Panc1 (cell line): ENCODE measurements at places on chromosomes 16 and 17. TPM values are rescaled to one million over a fixed set of nuclear protein-coding genes. Genes with fewer than 3 reads are reported as not detected.

DNA sequence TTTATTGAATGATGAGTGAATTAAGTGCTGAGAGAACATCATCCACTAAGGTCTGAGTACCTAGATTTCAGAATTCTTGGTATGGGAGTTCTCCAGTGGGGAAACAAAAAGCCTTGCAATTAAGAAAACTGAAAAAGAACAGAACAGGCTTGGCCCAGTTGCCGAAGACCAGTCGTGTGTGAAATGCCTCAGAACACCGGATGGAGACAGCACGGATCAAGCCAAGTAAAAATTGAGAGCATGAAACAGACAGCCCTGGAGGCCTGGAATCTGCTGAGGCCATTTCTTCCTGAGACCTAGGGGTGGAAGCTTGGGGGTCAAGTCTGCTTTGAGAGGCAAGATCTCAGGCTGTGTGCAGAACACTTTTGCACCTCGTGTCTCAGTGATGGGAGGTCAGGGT lies 43.3 kb downstream of the GRIN2A start:
- no peaks in the 10 kb centered on the region for H3K4me1 ChIP-seq
- no peak overlapping the region for H3K27ac ChIP-seq
- no peak for DNase-seq
- H3K27me3 ChIP-seq, result no peaks in the 10 kb centered on the region

GRCh38 chr16:51035711-51036110 lies 115.4 kb downstream of the SALL1 start:
- no peaks in the 10 kb centered on the region for H3K27me3 ChIP-seq
- no peak overlapping the region for H3K27ac ChIP-seq
- H3K4me1 ChIP-seq, result no peaks in the 10 kb centered on the region
- no peak for DNase-seq
- H3K4me3 ChIP-seq, result no peak overlapping the region
- H3K36me3 ChIP-seq, result no peaks in the 10 kb centered on the region

DNA sequence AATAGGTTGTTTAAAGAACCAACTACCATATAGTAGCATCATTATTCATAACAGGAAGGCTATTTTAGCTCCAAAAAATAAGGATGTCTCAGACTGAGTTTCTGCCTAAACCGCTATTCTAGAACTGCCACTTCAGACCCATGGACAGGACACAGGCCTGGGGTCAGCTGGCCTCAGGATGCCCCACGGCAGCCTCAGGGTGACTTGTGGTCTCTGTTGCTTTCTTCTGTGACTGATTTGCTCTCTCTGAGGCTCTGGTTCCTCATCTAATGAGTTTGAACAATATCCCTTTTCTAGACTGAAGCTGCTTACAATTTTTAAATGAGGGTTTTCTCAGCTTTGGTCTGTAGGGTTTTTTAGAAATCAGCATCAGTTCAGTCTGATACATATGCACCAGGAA lies 31.8 kb upstream of the IRF8 start:
- H3K27ac ChIP-seq, result no peak overlapping the region
- DNase-seq, result no peak
- H3K27me3 ChIP-seq, result peaks cover 2% of the 10 kb centered on the region; the same call in 1 of the 2 replicates
- no peak overlapping the region for H3K4me3 ChIP-seq
- H3K36me3 ChIP-seq, result no peaks in the 10 kb centered on the region
- H3K4me1 ChIP-seq, result no peaks in the 10 kb centered on the region

DNA sequence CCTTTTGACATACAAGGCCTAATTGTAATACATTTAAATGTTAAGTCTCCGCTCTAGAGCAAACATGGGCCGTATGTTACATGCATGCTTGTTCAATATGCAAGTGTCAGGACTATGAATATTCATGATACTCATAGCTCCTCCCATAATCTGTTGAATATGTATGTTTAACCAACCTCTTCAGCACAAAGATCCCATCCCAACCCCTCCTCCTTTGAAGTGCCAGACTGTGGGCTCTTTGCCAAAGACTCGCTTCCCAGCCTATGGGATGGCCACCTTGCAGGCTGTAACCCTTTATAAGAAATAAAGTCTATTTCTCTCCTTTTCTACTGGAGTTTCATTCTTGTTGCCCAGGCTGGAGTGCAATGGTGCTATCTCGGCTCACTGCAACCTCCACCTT lies 156.2 kb downstream of the ABCC12 start:
- H3K36me3 ChIP-seq, result no peaks in the 10 kb centered on the region; the same call in 1 of the 2 replicates
- no peaks in the 10 kb centered on the region for H3K4me1 ChIP-seq
- no peaks in the 10 kb centered on the region for H3K27me3 ChIP-seq
- no peak overlapping the region for H3K4me3 ChIP-seq
- DNase-seq, result no peak

DNA sequence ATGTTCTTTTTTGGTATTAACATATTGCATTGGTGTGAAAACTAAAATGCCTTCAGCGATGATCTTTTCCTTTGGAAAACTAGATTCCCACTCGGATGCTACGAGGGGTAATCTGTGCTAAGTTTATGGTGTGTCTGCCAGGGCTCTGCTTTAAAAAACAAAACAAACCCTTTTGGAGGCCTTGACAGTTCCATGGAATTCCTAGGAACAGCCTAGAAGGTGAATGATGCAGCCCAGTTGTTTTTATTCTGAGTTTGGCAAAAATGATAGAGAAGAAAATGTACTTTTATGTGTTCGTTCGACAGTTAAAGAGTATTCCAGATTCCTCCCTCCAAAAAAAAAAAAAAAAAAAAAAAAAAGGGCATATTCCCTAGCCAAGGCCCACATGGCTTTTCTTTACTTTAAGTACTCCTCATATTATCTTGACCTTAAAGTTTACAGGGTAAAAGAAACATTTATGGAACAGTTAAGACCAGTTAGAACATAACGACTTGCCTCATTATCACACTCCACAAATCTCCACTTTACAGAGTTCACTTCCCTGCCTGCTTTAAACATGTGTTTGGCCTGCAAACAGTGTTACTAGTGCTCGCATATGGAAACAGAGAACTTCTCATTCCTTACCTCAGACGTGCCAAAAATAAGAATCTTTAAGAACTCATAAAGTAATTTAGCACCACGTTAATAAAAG lies 159.1 kb downstream of the WWOX start:
- no peak for DNase-seq
- no peak overlapping the region for H3K4me3 ChIP-seq
- H3K27ac ChIP-seq, result peak overlapping the region; percentile 61; the same call in 1 of the 2 replicates
- H3K4me1 ChIP-seq, result peaks cover 6% of the 10 kb centered on the region
- H3K36me3 ChIP-seq, result no peaks in the 10 kb centered on the region

DNA sequence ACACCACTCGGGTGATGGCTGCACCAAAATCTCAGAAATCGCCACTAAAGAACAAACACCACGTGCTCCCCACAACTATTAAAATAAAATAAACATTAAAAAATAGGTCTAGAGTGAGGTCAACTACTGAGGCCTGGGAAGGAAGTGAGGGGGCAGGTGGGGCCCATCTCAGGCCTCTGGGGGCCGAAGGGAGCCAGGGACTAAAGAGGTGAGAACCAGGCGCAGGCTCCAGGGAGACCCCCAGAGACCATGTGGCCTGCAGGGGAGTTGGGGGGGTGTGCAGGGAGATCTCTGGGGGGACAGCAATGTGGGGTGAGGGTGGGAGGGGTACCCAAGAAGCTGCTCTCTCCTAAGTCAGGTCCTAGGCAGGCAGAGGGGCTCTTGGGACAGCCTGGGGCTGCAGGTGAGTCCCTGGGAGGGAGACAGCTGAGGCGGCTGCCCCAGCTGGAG lies 111.3 kb upstream of the SMURF2 start:
- no peaks in the 10 kb centered on the region; the same call in none of the 2 replicates for H3K4me1 ChIP-seq
- no peaks in the 10 kb centered on the region for H3K27me3 ChIP-seq
- H3K4me3 ChIP-seq, result peak overlapping the region; percentile 51
- H3K27ac ChIP-seq, result no peak overlapping the region

DNA sequence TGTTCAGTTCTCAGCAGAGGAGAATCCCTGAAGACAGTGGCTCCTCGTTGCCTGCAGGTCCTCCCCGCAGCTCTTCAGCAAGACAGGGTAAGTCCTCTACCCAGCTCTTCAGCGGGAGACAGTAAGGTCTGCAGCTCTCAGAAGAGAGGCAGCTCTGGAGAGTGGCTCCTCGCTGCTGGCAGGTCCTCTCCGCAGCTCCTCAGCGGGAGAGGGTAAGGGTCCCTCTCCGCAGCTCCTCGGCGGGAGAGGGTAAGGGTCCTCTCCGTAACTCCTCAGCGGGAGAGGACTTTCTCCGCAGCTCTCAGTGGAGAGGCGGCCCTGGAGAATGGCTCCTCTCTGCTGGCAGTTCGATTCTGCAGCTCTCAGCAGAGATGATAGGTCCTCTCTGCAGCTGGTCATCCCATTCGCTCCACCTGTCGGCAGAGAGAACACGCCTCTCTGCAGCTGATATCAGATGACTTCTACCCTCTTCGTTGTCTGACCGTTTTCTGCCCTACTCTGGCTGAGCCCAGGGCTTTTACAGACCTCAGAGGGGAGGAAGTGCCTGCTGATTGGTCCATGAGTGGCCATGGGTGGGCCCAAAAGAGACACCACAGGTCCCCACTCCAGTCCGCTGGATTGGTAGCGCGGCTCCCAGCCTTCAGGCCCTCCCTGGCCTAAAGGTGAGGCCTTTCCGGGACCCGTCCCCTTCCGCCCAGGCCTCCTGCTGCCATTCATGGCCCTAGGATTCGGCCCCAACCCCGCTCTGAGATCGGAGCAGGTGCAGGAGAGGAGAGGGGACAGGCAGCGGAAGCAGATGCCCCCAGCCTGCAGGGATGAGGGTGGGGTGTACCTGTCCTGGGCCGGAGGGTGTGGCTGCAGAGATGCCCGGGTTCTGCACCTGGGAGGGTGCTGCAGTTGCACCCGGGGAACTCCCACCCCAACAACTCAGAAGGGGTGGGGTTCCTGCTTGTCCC lies 11.9 kb upstream of the SHCBP1 start:
- no peak overlapping the region for H3K4me3 ChIP-seq
- H3K27me3 ChIP-seq, result no peaks in the 10 kb centered on the region
- no peaks in the 10 kb centered on the region for H3K36me3 ChIP-seq
- DNase-seq, result no peak

- H3K27me3 ChIP-seq, result no peaks in the 10 kb centered on the region
- no peak overlapping the region for H3K4me3 ChIP-seq
- no peaks in the 10 kb centered on the region for H3K4me1 ChIP-seq
- no peak overlapping the region for H3K27ac ChIP-seq
Measured at GRCh38 chr16:10729104-10730048, 14.3 kb upstream of the NUBP1 start.

DNA sequence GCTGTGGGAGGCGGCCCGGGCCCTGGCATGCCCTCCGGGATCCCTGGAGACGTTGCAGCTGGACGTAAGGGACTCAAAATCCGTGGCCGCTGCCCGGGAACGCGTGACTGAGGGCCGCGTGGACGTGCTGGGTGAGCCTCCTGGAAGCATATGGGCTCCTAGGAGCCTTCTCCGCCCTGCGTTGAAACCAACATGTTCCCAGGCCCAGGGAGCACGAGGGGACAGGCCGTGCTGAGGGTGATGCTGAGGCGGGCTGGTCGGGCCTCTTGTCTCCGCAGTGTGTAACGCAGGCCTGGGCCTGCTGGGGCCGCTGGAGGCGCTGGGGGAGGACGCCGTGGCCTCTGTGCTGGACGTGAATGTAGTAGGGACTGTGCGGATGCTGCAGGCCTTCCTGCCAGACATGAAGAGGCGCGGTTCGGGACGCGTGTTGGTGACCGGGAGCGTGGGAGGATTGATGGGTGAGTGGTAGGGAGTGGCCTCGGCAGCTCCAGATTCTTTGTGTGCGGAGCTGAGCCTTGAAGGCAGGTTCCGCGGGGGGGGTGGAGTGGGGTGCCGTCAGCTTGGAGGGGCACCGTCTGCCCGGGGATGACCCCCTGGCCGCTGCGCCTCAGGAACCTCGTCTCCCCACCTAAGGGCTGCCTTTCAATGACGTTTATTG lies 567 bp downstream of the HSD17B1 start:
- H3K27me3 ChIP-seq, result no peaks in the 10 kb centered on the region
- H3K4me1 ChIP-seq, result peaks cover 19% of the 10 kb centered on the region; the same call in 1 of the 2 replicates
- peak overlapping the region; percentile 68 for H3K4me3 ChIP-seq
- peak overlapping the region; percentile 63 for H3K27ac ChIP-seq
- H3K36me3 ChIP-seq, result no peaks in the 10 kb centered on the region

GRCh38 chr17:55570391-55570790 lies 59.1 kb upstream of the SMIM36 start:
- no peaks in the 10 kb centered on the region for H3K4me1 ChIP-seq
- no peak overlapping the region for H3K27ac ChIP-seq
- H3K27me3 ChIP-seq, result no peaks in the 10 kb centered on the region
- DNase-seq, result no peak
- H3K4me3 ChIP-seq, result no peak overlapping the region
- H3K36me3 ChIP-seq, result no peaks in the 10 kb centered on the region

DNA sequence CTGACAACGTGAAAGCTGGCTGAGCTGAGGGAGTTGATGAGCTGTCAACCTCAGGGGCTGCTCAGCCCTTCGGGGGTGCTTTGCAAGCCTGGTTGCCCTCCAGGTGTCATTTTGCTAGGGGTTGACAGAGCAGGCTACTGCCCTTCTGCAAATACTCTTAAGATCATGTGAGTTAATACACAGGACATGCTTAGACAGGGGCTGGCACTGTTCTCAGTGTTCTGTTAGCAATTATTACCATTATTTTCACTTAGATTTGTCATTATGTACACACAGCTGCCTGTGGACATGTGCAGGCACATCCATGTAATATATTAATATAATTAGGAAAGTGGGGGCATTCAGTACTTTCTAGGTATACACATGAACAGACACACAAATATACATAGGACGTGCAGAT lies 554.3 kb upstream of the HSBP1 start:
- H3K27me3 ChIP-seq, result no peaks in the 10 kb centered on the region
- H3K36me3 ChIP-seq, result no peaks in the 10 kb centered on the region
- no peak overlapping the region for H3K4me3 ChIP-seq
- no peak overlapping the region for H3K27ac ChIP-seq
- no peak for DNase-seq

- H3K27ac ChIP-seq, result no peak overlapping the region
- no peaks in the 10 kb centered on the region for H3K36me3 ChIP-seq
- no peaks in the 10 kb centered on the region for H3K4me1 ChIP-seq
- no peak overlapping the region for H3K4me3 ChIP-seq
Measured at GRCh38 chr16:81817789-81818567, 38.9 kb downstream of the PLCG2 start.

DNA sequence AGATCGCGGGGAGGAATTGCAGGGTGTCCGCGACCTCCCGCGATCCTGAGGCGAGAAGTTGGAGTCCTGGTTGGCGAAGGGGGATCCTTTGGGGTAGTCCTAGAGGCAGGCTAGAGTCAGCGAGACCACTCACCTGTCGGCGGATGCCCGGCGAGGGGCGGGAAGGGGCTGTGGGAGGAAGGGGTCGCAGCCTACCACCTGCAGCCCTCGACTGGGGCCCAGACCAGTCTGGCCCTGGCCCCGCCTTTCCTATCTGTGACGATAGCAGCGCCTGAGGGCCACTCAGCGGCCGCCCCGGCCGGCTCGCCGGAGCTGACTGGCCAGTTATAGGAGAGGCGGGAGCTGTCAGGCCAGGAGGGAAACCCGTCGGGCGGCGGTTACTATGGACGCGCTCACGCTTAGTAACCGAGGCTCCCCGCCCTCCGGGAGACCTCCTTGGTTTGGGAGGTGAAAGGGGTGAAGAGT lies at the start of gene TEKT3:
Gene TEKT3 (minus strand): TSS at position 213 of the 465 bp plus-strand sequence. CDS start 10,012 bp downstream, outside the sequence.
- no peak for DNase-seq
- peak within 1 kb of the TSS; percentile 42 for H3K4me3 ChIP-seq
- no peak within 1 kb of the TSS for H3K27ac ChIP-seq
- H3K27me3 ChIP-seq, result peaks cover 35% of the 10 kb centered on the region
- H3K36me3 ChIP-seq, result no peaks in the 10 kb centered on the region
- H3K4me1 ChIP-seq, result no peaks in the 10 kb centered on the region

NRN1L gene
- 1.1 TPM for total RNA-seq

TEKT1 gene
- not detected for total RNA-seq

SEZ6 gene
- not detected for total RNA-seq

GRAPL gene
- total RNA-seq, result 0.31 TPM

AATK gene
- total RNA-seq, result 3.7 TPM

FN3KRP gene
- total RNA-seq, result 41.0 TPM

MGRN1 gene
- 59.7 TPM for total RNA-seq

ACSM5 gene
- total RNA-seq, result 0.21 TPM
